ENCODE measurements at places on chromosomes 1 and 21.

- DNase-seq = no peak
Measured at GRCh38 chr1:201266774-201267173, 16.5 kb upstream of the PKP1 start.

DNA sequence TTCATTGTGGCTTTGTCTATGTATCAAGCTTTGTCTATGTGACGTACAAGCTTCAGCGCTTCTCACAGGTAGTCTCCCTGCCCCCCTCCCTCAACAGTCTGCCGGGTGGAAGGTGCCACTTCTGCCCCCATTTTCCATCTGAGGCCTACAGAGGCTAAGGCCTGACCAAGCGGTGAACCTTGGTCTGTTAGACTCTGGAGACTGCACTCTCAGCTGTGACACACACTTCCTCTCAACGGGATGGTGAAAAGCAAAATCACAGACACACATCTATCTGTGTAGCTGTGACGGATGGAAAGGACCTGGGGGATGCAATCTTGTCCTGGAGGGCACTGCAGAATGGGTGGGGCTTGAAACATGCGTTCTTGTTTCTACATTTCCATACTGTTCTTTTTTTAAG lies 152.9 kb upstream of the EDN2 start:
- DNase-seq = no peak

DNA sequence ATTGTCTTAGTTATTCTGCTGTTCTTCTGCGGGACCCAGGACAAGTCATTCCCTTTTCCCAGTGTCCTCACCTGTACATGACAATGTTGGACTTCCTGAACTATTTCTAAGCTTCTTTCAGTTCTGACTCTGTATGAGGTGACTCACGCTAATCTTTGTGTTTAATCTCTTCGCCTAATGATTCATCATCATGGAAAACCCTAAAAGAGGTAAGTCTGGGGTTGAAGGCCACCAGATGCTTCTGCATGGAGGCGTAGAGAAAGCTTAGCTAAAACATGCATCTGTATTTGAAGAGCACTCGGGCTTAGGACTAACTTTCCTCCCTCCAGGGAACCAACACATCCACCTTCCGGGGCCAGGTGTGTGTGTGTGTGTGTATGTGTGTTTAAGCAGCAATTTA lies 7.4 kb downstream of the SPRR5 start:
- no peak for DNase-seq

- DNase-seq = no peak
Measured at GRCh38 chr1:54664364-54664763, 22.8 kb downstream of the MROH7 start.

GRCh38 chr21:33840771-33841170 lies 74.8 kb downstream of the ATP5PO start:
- no peak for DNase-seq

DNA sequence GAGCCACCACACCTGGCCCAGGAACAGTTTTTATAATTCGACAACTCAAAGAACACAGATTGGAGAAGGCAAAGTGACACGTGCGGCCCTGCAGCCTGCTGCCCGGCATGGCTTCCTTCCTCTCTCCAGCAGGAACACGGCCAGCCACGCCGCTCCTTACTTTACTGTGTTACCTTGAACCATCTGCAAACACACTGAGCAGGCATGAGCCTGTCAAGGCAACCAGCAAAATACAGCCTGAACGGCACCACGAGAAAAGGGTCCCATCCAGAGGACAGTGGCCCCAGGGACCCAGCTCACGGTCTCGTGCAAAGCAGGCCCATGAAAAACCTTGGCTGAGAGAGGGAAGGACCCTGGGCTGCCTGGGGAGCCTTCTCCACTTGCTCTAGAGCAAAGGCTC lies 38.8 kb downstream of the NPHP4 start:
- no peak for DNase-seq

GRCh38 chr1:162538815-162539431 lies 22.6 kb upstream of the UAP1 start:
- no peak for DNase-seq

DNA sequence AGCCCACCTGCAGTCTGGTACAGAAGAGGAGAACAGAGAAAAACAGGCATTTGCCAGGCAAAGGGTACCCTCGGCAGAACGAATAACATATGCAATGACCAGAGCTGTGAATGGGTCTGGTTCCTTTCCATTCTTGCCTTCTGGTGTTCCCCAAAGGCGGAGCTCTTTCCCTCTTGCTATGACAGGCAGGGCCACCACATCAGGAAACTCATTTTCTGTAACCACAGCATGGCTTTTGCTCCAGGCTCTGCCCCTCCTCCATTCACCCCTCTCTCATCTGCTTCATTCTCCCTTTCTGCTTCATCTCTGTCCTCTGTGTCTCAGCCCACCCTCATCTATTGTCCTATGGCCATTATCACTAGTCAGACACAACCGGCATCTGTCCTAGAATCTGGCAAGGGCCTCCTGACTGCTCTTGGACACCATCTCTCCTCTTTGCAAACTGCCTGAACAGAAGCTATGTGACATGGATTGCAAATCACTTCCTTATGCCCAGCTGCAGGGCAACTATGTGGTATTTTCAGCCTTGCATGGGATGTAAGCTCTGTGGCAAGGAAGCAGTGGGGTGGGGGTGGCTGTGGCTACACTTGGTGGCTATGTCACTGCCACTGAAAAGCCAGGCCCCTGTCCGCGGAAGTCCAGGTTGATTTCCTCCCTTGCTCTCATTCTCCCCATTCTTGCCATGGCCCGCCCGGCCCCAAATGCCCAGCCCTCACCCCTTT lies 78.8 kb upstream of the ABCD3 start:
- no peak for DNase-seq

DNA sequence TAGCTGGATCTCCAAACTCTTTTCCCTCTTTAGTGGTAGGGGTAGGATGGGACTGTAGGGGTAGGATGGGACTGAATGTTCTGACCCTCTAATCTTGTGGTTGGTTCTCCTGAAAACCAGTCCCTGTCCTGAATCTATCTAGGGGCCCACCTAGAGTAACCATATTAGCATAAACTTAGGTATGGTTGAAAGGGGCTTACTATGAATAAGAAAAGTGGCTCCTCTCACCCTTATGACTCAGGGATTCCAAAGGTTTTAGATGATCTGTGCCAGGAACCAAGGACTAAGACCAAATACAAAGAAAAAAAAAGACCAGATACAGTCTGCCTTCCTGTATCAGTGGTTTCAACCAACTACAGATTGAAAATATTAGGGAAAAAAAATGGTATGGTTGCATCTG lies 28.9 kb downstream of the RNF2 start:
- DNase-seq = no peak
